ENCODE measurements at places on chromosomes 7 and 10. TPM values are rescaled to one million over a fixed set of nuclear protein-coding genes. Genes with fewer than 3 reads are reported as not detected.

The LRRC61 gene
- 8.3 TPM for polyA plus RNA-seq

The CPN1 gene
- not detected for polyA plus RNA-seq

The SPDYE8 gene
- polyA plus RNA-seq: not detected

The OR6V1 gene
- not detected for polyA plus RNA-seq

The RPEL1 gene
- not detected for polyA plus RNA-seq

The COPG2 gene
- polyA plus RNA-seq: 16.3 TPM

The CTNNA3 gene
- 4.8 TPM for polyA plus RNA-seq

The LFNG gene
- polyA plus RNA-seq: 5.4 TPM

The HGF gene
- 0.42 TPM for polyA plus RNA-seq

The RNF148 gene
- 0.08 TPM for polyA plus RNA-seq

The OR9A2 gene
- not detected for polyA plus RNA-seq

The LMOD2 gene
- 467 TPM for polyA plus RNA-seq

The GIMAP5 gene
- 22.2 TPM for polyA plus RNA-seq

The NACAD gene
- polyA plus RNA-seq: 5.8 TPM

Data from heart left ventricle (tissue), 16 donors.